ENCODE measurements at places on chromosomes 3 and 15.
A peak's percentile ranks its signal among the peaks of the same experiment; 100 is the strongest.

GRCh38 chr3:64237083-64237482, 11.8 kb upstream of the PRICKLE2 start:
- H3K36me3 ChIP-seq: peaks cover 16% of the 10 kb centered on the region
- no peak overlapping the region for H3K4me3 ChIP-seq
- no peak overlapping the region for H3K27ac ChIP-seq

DNA sequence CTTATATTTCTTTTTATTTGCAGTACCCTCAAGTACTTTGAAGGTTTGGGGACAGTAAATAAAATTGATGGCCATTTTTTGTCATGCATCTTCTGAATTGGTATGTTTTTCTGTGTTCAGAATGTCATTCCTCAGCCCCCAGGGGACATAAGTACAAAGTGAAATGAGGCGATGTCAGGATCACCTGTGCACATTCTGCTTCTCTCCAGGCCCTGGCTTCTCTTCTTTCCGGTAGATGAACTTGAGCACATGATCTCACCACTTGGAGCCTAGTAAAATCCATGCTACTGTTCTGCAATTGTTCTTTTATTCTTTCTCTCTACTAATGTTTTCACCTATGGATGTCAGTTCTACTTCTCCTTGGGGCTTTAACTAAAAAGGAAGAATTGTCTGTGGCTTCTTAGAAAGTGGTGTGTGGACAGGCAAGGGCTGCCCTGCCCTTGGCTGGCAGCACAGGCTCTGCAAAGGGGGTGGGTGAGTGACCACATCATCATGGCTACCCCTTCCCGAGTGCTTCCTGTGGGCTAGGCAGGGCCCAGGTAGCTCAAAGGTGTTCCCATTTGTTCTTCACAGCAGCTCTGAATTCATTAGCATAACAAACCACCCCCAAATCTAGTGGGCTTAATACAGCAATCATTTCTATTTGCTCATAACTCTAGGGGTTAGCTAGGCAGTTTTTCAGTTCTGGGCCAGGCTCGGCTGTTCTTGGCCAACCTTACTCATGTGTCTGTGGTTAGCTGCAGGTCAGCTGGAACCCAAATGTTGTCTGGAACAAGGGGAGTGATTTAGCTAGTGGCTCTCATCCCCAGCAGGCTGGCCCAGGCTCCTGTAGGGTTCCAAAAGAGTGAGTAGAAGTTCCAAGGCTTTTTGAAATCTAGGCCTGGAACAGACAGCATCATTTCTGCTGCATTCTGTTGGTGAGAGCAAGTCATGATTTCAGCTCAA, 154.0 kb upstream of the CTDSPL start:
- no peaks in the 10 kb centered on the region for H3K4me1 ChIP-seq
- no peaks in the 10 kb centered on the region for H3K36me3 ChIP-seq
- H3K4me3 ChIP-seq: no peak overlapping the region
- H3K27me3 ChIP-seq: no peaks in the 10 kb centered on the region
- DNase-seq: peak; percentile 84

GRCh38 chr15:73518876-73519733, 76.1 kb downstream of the REC114 start:
- no peak overlapping the region for H3K4me3 ChIP-seq
- H3K27me3 ChIP-seq: no peaks in the 10 kb centered on the region
- H3K4me1 ChIP-seq: no peaks in the 10 kb centered on the region
- no peak for DNase-seq

DNA sequence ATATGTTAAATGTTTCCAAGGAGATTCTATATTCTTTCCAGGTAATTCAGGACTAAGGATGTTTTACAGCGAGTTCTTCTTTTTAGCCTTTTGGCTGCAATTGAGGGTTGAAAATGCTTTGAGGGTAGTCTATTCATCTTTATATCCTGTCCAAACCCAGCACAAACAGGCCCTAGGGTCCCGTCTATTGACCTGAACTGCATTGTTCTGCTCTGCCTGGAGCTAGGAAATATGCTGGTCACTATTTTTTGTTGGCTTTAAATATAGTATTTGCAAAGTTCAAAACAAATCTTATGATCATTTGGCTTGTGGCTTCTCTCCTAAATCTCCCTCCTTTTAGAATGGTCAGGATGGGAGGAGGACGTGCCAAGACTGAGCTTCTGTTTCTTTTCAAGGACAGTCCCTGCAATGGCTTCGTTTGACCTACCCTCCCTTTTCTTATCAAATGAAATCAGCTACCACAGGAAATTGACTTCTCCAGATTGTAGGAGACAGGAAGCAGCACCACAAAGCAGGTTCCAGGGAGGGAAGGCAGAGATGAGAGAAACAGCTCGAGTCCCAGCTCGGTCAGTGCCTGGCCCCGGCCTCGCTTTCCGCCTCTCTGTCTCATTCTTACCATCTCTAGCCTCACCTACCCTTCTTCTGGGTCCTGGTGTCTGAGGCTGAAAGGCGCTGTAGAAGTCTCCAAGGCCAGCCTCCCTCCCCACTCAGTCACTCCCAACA, 27.6 kb upstream of the NRROS start:
- H3K27ac ChIP-seq: no peak overlapping the region
- no peak overlapping the region for H3K4me3 ChIP-seq
- peak; percentile 45 for DNase-seq
- no peaks in the 10 kb centered on the region for H3K4me1 ChIP-seq

DNA sequence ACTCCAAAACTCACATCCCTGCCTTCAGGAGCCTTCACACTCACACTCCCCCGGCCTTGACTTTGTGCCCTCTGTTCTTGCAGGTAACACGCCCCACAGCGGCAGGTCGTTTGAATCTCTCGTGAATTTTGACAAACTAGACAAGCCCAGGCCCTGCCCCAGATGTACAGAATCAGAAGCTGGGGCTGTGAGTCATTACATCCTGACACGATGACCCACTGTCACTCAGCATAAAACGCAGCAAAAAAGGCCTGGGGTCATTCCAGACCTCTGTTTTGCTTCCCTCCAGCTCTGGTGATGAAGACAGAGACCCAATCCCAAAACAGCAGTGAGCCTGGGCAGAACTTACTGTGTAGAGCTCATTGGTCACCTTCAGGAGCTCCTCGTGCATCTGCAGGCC, 116.4 kb upstream of the RAD18 start:
- H3K36me3 ChIP-seq: no peaks in the 10 kb centered on the region
- no peak for DNase-seq
- no peaks in the 10 kb centered on the region for H3K27me3 ChIP-seq
- H3K4me3 ChIP-seq: no peak overlapping the region
- H3K4me1 ChIP-seq: no peaks in the 10 kb centered on the region

GRCh38 chr15:82848241-82848993, 39.0 kb downstream of the WHAMM start:
- no peak for DNase-seq
- H3K36me3 ChIP-seq: no peaks in the 10 kb centered on the region
- no peaks in the 10 kb centered on the region for H3K27me3 ChIP-seq
- no peaks in the 10 kb centered on the region for H3K4me1 ChIP-seq
- no peak overlapping the region for H3K27ac ChIP-seq

GRCh38 chr3:60898321-60898720, 352.9 kb downstream of the FHIT start:
- H3K4me3 ChIP-seq: no peak overlapping the region
- no peak for DNase-seq
- no peaks in the 10 kb centered on the region for H3K36me3 ChIP-seq
- no peak overlapping the region for H3K27ac ChIP-seq
- no peaks in the 10 kb centered on the region for H3K4me1 ChIP-seq

DNA sequence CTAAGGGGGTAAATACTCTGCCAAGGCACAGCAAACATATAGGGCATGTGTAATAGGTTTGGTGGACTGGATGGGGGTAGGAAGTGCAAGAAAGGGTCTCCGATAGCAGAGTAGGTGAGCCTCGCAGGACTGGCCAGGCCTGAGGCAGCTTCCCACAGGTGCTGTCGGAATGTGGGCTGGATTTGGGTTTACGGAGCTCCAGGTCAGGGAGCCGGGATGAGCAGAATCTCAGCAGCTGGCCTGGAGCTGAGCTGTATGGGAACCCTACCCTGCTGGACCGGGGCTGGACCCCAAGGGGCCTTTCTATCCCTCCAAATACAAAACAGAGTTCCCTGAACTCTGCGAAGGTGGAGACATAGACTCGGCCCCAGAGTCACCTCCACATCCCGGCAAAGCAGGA, 15.0 kb downstream of the KLF15 start:
- no peaks in the 10 kb centered on the region for H3K27me3 ChIP-seq
- no peak overlapping the region for H3K4me3 ChIP-seq
- peaks cover 70% of the 10 kb centered on the region for H3K36me3 ChIP-seq
- no peak overlapping the region for H3K27ac ChIP-seq
- peak; percentile 62 for DNase-seq
- H3K4me1 ChIP-seq: peaks cover 4% of the 10 kb centered on the region

DNA sequence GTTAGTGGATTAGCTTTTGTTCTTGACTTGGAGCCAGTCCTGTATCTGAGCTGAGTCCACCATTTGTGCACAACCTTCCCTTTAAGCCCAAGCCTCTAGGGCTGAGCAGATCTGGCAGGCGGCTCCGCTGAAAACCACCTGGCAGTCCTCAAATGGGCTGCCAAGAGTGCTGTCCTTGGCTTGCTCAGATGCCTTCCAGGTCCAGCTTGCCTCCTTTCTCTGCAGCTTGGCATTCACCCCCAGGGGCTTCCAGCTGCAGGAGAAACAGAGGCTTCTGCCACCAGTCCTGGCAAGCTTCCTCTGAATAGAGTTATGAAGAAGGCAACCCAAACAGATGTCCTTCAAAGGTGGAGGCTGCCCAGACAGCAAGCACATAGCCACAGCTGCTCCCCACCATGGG, 96.7 kb downstream of the LRTM1 start:
- no peak for DNase-seq
- H3K27me3 ChIP-seq: no peaks in the 10 kb centered on the region
- H3K4me3 ChIP-seq: no peak overlapping the region
- no peak overlapping the region for H3K27ac ChIP-seq
- H3K4me1 ChIP-seq: no peaks in the 10 kb centered on the region
- no peaks in the 10 kb centered on the region for H3K36me3 ChIP-seq

DNA sequence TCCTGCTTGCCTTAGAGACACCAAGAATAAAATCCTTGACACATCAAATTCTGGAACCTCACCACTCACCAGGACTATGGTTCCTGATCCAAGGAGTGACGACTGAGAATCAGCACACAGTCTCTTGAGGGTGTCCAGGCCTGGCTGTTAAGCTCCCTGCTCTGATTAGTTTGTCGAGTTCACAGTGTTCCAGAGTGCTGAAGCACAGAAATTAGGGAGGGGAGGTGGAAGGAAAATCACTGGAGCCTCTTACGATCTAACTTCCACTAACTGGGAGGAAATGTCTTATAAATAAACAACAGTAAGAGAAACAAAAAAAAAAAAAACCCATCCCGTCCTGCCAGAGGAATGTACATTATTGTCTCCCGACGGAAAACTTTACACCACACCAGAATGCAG, 330.2 kb downstream of the TIGIT start:
- peak overlapping the region; percentile 56 for H3K4me3 ChIP-seq
- DNase-seq: peak; percentile 80
- no peaks in the 10 kb centered on the region for H3K36me3 ChIP-seq
- H3K4me1 ChIP-seq: peaks cover 25% of the 10 kb centered on the region
- peak overlapping the region; percentile 75 for H3K27ac ChIP-seq

DNA sequence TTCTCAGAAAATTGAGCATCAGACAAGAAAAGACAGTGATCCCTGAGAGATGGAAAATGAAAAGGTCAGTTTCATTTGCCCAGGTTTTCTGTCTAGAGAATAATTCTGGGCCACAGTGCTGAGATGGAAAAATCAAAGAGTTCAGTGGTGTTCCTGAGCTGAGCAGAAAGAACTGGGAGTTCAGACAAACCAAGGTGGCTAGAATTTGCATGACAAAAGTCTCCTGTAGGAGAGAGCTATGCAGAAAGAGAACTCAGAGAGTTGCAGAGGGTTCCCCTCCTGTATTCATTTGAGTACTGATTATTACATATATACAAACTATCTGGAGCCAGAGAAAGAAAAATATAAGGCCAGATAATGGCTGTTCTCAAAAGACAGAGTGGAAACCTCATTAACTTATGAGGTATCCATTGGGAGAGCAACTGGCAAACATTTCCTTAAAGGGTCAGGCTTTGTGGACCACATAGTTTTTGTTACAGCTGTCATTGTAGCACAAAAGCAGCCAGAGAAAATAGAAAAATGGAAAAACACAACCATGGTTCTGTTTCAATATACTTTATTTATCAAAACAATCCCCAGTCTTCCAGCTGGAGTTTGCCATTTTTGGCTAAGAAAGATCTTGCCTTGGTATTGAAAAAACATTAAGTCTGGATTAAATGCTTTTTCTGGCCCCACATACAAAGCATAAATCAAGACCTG, 1004.1 kb downstream of the TBL1XR1 start:
- H3K4me3 ChIP-seq: no peak overlapping the region
- no peaks in the 10 kb centered on the region for H3K27me3 ChIP-seq
- H3K27ac ChIP-seq: peak overlapping the region; percentile 66
- DNase-seq: no peak
- no peaks in the 10 kb centered on the region for H3K4me1 ChIP-seq
- H3K36me3 ChIP-seq: no peaks in the 10 kb centered on the region

DNA sequence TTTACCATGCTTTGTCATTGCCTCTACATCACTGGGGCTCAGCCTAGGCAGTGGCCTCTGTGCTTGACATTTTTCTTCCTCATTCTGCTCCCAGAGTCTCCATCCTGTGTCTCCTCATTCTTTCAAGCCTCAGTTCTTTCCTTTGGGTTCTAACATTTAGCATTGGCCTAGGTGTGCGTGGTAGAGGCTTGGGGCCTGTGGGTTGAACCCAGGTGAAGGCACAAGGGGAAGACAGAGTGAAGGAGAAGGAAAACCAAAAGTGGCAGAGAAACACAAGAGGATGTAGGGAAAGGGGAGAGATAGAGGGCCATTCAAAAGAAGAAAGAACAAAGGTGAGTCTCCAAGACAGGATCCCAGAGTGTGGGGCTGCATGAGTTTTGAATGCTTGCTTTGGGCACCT, 75.7 kb downstream of the FNDC3B start:
- no peaks in the 10 kb centered on the region for H3K4me1 ChIP-seq
- H3K27ac ChIP-seq: no peak overlapping the region
- H3K36me3 ChIP-seq: peaks cover 10% of the 10 kb centered on the region
- no peak for DNase-seq

GRCh38 chr15:31392761-31393401, 66.2 kb downstream of the KLF13 start:
- peaks cover 35% of the 10 kb centered on the region for H3K4me1 ChIP-seq
- no peak for DNase-seq
- no peaks in the 10 kb centered on the region for H3K36me3 ChIP-seq
- peak overlapping the region; percentile 99 for H3K27ac ChIP-seq
- peak overlapping the region; percentile 85 for H3K4me3 ChIP-seq

- no peaks in the 10 kb centered on the region for H3K36me3 ChIP-seq
- DNase-seq: no peak
- H3K27me3 ChIP-seq: no peaks in the 10 kb centered on the region
Measured at GRCh38 chr3:43259626-43260025, 26.7 kb upstream of the SNRK start.

DNA sequence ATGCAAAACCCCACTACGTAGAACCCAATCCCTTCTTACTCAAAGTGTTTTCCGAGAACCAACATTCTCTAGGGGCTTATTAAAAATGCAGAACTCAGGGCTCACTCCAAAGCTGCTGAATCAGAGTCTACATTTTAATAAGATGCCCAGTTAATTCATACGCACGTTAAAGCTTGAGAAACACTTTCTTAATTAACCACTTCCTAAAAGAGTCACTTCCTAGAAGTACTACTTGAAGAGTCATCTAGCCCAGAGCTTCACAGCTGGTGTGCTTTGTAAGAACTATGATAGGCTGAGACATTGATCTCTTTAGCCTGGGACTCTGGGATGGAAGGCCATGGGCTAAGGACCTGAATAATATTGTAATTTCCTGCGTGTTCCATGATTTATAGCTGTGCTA, 9.0 kb downstream of the COL6A5 start:
- H3K27ac ChIP-seq: no peak overlapping the region
- no peak for DNase-seq
- no peaks in the 10 kb centered on the region for H3K27me3 ChIP-seq
- H3K36me3 ChIP-seq: no peaks in the 10 kb centered on the region
- H3K4me1 ChIP-seq: no peaks in the 10 kb centered on the region

All from tibial artery (tissue), 4 donors.